ENCODE measurements at places on chromosomes 5 and 9.

DNA sequence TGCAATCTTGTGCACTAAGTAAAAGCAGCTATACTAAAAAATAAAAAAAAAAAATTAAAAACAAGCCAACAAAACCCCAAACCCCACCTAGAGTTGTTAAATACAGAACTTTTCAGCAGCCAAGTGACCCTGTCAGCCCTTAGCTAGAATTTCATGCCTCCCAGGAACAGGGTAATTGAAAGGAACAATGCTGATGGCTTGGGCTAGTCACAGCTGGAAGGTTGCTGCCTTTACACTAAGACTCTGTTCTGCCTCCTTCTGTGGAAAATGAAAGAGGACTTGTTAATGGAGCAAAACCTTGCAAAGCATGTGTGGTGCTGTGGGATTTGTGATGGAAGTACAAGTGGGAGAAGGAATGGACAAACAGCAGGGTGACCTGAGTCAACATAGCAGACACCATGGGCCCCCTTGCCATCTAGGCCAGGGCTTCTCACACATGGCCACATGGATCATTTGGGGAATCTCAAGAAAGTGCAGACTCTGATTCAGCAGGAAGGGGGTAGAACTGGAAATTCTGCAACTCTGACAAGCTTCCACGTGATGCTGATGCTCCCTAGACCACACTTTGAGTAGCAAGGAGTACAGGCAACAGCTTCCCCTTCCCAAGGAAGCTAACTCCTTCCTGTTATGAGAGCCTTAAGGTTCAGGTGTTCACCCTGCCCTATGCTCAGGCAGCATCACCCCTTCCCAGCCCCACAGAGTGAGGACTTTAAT lies 14.9 kb upstream of the TMEM252 start:
- DNase-seq, result no peak

- no peak for DNase-seq
Measured at GRCh38 chr9:118418887-118419565, 714.8 kb downstream of the TLR4 start.

DNA sequence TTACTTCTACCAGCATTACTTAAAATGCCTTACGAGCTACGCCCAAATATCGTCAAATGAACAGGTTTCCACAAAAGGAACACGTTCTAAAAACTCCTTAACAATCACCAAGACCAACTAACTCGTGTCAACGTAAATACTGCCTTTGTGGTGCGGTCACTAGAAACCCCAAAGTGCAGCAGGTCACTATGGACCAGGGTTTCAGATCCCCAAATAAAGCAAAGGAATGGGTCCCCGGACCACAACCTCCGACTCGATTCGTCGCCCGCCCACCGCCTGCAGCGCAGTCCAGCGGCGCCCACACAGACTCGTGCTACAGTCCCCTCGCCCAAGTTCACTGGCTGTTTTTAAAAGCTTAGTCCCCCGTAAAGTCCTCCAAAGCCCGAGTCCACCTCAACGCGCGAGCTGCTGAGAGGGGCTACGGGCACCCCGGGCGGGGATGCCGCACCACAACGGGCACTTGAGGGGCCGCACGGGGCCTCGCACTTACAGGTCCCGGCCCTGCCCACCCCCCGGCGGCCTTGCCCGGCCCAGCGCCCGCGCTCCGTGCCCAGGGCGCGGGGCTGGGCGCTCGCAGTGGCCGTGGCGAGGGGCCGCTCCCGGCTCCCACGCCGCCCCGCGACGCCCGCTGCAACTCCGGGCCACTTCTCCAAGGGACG lies 1.1 kb downstream of the NFIB start:
- no peak for DNase-seq

DNA sequence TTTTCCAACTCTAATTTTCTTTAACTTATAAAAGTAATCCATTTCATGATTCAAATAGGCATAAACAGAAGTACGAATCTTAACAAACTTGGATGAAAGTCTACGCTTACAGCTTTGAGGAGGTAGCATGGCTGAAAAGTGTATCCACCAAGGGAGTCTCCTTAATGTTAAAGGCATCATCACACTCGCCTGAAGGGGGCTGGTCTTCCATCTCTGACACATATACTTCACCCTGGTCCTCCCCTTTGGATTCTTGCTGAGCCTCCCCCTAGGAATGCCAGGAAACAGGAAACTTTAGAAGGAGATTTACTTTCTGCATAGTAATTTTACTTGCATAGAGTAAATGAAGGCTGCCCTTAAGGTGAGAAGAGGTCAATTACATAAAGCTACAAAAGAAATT lies 10.3 kb upstream of the NME5 start:
- no peak for DNase-seq

DNA sequence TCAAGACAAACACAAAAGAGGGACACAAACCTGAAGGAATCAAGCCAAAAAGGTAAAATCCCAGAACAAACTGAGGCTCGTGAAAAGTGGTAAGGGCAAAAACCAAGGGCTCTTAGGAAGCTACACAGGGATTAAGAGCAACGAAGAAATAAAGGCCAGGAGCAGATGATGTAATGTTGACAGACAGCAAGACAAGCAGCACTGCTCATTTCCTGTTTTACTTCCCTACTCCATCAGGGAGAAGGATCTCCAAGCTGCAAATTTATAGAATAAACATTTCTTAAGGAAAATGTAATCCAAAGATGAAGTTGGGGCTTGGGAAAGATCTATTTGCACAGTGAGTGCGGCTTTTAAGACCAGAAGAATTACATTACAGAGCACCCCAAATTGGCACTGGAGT lies 182.3 kb upstream of the MAP1B start:
- DNase-seq, result no peak

DNA sequence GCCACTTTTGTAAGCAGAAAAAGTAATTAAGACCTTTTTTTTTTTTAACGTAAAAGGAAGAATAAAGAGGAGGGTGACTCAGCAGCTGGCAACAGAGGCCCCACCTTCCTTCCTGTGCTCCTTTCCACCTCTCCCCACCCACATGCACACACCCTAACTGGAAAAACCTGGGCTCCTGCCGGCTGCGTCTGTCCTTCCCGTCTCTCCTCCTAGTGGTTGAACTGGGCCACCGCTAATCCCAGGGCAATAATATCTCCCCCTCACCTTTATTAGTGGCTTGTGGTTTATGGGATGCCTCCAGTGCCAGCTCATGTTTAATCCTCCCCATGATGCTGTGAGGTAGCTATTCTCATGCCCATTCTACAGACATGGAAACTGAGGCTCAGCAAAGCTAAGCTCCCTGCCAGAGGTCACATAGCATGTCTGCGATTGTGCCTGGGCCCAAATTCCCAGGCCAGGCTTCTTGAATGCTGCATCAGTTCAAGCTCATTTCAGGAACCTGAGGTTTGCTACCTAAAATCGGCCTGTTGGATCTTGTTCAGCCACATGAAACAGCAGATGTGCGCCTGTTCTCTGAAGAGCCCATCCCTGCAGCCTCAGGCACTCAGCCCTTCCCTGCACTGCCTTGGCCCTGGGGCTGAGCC lies 60.9 kb upstream of the IL17B start:
- no peak for DNase-seq

- no peak for DNase-seq
Measured at GRCh38 chr9:84456527-84456926, 116.0 kb upstream of the SLC28A3 start.

GRCh38 chr5:81177061-81177460 lies 56.1 kb upstream of the CKMT2 start:
- DNase-seq, result no peak

GRCh38 chr9:86735772-86736458 lies 211.4 kb downstream of the GAS1 start:
- no peak for DNase-seq

- DNase-seq, result no peak
Measured at GRCh38 chr5:38249812-38250211, 8.5 kb upstream of the EGFLAM start.

- no peak for DNase-seq
Measured at GRCh38 chr5:41708604-41708940, 161.7 kb downstream of the OXCT1 start.

DNA sequence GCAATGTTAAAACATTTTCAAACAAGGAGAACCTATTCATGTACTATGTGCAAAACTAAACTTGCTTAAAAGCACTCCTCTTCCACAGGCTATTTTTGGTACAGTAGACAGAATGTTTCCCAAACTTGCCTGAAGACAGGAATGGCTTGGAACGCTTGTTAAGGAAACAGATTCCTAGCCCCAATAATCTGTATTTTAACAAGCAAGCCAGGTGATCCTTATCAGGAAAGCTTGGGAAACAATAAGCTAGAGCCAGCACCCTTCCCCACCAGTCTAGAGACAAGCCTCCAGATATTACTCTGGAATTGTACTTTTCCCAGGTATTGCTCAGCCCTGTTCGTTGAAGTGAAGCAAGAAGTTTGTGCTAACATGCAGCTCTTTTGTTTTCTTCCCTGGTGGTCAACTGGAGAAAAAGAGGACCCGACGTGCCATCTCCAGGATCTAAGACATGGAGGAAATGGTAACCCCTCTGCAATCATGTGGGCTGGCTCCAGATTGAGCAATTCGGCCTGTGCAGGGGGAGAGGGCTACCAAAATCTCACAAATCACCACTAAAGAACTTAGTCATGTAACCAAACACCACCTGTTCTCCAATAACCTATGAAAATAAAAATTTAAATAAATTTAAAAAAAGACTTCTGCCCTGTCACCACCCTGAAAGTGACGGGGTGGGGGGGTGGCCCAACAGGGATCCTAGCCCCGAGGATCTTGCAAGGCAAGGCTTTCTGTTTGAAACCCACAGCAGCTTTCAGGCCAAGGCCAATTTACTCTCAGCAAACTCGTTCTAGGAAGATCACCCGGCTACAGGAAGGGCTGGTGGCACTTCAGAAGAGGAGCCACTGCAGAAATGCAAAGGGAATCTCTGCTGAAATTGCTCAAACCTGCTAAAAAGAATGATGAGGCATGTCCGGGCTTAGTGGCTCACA lies 48.6 kb downstream of the SHB start:
- no peak for DNase-seq

DNA sequence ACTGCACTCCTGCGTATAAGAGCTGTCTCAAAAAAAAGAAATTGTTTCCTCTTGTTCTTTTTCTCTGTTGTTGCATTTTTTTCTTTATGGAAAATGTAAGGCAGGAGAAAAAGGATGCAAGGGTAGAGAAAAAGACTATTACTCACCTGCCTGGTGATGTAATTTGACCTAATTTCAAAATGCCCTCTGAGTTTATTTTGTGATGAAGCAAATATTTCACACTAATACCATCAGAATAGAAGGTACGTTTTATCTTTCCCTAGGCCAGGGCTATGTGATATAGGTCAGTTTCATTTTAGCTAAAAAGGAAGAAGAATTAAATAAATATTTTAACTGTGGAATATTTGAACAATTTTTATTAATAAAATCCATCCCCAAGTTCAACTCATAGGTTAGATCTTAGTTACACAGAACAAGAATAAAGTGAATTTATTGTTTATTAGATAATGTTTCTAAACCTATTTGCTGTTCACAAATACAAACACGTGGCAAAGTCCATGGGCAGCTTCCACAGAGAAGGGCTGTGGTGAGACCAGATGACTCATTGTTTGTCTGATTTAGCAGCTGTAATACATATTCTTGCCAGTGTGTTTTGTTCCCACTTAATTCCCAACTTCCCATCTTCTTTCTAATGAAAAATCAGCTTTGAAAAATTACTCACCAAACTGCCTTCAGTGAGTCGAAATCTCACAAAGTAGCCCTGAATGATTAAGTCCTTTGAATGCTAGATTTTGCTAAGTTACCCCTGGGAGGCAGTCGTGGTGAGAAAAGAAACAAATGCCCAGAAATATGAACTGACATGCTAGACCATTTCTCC lies 52.8 kb upstream of the CCDC112 start:
- no peak for DNase-seq

DNA sequence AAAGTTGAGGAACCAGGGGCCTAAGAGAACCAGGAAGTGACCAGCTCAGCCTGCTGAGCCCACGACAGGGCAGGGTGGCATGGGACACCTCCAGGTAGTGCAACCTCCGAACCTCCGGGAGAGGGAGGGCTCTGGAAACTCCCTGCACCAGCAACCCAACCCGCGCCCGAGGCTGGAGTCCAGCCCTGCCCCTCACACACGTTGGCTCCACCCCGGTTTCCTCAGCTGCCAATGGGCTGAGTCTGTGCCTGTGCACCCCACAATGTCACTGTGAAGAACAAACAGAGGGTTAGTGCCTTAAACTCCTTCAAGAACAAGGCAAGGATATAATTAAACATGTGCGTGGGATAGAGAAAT lies 17.0 kb upstream of the UNC5A start:
- DNase-seq, result no peak

DNA sequence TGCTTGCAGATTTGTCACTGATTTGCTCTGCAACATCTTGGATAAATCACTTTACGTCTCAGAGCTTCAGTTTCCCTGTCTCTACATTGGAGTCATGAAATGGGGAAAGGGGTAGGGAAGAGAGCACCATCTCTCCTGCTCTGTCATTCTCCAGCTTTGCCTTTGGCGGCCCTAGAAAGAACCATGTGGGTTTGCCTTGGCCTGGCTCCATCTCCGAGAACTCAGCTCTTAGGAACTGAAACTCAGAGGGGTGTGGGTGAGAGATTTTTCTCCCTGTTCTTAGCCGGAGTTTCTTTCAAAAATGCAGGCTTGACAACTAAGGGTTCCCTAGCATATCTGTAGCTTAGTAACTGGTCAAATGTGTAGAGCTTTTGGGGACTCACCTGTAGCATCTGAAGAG lies 123.5 kb downstream of the SMARCA2 start:
- DNase-seq, result no peak

DNA sequence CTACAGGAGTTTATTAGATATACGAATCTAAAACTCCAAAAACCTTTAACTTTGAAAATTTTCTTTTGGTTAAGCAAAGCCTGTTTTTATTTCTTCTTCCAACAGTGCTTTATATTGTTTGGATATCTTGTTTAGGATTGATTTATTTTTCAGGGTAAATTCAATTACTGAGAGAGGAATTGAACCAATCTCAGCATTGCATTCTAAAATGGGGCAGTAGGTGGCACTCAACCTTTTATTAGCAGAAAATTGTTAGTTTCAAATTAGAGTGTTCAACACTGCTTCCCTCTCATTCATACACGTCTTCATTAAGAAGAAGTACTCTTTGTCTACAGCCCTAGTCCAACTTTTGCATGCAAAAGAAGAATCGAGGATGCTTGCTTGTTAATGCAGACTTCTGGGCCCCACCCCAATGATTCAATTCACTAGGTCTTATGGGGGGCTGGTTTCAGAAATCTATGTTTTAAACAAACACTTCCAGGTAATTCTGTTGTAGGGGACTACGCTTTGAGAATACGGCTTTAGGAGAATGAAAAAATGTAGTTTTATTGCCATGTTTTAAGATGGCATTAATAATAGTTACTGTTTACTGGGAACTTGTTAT lies 26.6 kb downstream of the MRPL22 start:
- no peak for DNase-seq

DNA sequence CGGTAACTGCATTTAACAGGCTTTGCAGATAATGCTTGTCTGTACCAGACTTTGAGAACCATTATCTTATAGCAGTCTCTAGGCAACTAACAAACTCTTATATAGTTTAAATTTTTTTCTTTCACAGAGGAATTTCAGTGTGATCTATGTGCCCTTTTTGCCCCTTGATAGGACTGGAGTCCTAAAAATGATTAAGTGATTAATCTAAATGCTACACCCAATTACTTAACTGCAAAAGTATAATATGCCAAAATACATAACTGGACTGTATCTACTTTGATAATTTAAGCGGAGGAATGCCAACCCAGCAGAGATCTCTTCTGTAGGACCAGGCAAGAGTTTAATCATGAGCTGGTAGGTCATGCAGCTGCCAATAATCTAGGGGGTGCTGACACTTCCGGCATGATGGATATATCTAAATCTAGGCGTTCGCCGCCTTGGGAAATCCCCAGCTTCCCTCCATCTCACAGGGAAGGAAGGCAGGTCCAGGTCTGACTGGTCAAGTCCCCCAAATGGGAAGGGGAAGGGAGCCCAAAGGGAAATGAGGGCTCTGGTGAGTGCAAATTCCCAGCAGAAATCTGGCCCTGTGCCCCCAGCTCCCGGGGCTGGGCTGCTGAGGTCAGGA lies 205.6 kb downstream of the GAPVD1 start:
- DNase-seq, result no peak

- no peak for DNase-seq
Measured at GRCh38 chr5:2883771-2884170, 132.3 kb upstream of the IRX2 start.

Data from memory B cell (primary cell).